ENCODE measurements at places on chromosomes 11 and 22.

- no peak for DNase-seq
Measured at GRCh38 chr11:69644071-69644961, 3.4 kb downstream of the CCND1 start.

GRCh38 chr11:6735306-6735705, 36.5 kb downstream of the OR2AG2 start:
- no peak for DNase-seq

DNA sequence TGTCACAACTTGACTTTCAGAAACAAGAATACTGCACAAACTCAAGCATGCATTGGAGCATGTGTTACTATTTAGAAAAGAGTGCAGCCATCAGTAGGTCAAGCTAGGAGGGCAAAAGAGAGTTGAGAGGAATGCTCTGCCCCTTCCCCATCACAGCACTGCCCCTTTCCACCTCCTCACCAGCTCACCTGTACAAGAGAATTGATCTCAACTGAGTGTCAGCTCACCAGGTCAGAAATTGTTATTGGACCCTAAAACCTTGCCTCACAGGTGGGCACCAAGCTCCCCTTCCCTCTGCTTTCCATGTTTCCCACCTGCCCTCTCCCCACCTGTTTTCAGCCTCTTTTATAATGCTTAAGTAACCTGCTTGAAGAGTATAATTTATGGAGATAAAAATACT, 48.8 kb downstream of the DKK3 start:
- no peak for DNase-seq

DNA sequence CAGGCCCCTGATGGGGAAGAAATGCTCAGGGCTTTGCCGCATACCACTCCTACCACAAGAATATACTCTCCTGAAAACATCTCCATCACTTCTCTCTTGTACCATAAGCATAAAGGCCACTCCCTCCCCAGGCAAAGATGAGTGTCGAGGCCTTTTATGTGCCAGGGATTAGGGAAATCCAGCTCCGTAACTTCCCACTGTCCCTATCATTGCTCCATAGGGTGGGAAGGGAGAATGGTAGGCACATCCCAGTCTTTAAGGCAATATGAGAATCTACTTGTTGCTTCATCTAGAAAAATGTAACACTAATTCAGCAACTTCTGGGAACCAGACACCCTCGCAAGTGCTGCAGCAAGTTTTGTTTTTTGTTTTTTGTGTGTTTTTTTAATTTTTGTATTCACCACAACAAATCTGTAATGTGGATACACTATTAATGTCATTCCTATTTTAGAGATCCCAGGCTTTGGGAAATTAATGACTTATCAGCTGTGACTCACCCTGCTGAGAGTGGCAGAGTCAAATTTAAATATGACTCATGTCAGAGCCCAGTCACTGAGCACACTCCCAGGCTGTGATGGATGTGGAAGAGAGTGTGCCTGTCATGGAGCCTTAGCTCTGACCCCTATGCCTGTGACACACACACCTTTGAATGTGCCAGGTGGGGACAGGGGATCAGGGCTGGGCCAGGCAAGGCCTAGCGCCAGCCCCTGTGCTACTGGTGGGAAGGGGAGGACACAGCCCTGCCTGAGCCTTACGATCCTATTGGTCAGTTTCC, 23.4 kb downstream of the PANX1 start:
- DNase-seq = peak; percentile 90

DNA sequence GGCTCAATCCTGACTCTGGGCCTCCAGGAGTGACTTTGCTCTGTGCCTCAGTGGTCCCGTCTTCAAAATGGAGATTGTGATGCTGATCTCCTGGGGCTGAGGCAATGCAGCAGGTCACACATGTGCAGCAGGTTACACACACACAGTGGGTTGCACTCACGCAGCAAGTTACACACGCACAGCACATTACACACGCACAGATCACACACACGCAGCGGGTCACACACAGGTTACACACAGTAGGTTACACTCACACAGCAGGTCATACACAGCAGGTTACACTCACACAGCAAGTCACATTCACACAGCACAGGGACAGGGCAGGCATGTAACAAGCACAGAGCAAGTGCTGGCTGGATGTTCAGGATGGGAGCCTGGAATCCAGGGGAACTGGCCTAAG, 11.3 kb downstream of the C11orf24 start:
- no peak for DNase-seq

DNA sequence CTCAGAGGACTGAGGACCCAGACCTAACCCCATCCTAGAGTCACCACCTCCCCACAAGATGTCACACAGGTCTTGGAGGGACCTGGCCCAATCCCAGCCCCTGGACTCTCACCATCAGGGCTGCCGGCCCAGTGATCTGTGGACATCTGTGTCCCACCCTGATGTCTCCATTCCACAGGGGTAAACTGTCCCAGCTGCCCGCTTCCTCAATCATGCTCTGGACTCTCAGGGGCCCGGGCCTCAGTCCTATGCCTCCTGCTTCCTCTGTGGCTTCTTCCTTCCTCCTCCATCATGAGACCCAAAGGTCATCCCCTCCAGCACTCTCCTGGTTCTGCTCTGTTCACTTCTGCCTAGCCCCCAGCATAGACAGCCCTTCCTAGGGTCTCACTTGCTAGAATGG, 32.2 kb downstream of the ARAP1 start:
- DNase-seq = no peak

GRCh38 chr22:48941903-48942575, 885.6 kb downstream of the BRD1 start:
- DNase-seq = no peak

GRCh38 chr22:46446799-46447198, 90.6 kb downstream of the CELSR1 start:
- DNase-seq = no peak

- DNase-seq = no peak
Measured at GRCh38 chr11:126277780-126278179, 5.1 kb upstream of the TIRAP start.

DNA sequence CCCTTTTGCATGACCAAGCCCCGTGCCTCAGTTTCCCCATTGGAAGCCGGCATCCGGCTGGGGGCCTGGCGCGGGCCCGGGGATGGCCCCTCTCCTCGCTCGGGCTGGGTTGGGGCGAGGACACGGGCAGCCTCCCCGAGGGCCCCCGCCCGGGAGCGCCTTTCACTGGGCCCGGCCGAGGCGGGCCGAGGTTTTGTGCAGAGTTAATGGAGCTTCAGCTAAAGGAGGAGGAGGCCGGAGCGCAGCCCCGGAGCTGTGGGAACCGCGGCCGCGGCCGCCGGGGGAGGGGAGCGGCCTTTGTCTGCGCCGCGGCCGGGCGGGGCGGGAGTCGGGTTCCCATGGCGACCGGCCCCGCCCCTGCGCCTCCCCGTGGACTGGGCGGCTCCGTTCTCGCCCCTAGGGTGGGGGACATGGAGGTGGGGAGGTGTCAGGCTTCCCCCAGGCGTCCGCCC, 1.4 kb upstream of the MAPK11 start:
- DNase-seq = no peak

- no peak for DNase-seq
Measured at GRCh38 chr11:58465690-58466089, 23.7 kb upstream of the OR5B12 start.

GRCh38 chr11:94876222-94876621, 97.1 kb downstream of the CWC15 start:
- no peak for DNase-seq

- no peak for DNase-seq
Measured at GRCh38 chr22:32576553-32577253, 102.1 kb downstream of the FBXO7 start.

DNA sequence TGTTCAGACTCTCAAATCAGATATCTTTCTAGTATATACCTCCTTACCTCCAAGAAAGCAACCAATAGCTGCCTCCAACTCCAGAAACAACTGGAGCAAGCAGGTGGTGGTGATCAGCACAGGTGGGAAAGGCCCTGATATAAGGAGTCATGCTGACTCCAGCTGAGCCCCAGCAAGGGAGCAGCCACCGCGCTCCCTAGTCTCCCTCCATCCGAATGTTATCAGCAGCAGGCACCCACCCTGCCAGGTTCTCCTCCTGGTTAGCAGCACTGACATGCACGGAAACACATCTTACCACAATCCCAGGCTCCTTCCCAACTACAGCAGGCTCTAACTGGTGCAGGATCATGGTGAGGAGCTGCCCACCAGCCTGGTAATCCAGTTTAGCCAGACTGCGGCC, 18.5 kb upstream of the STK33 start:
- DNase-seq = no peak

DNA sequence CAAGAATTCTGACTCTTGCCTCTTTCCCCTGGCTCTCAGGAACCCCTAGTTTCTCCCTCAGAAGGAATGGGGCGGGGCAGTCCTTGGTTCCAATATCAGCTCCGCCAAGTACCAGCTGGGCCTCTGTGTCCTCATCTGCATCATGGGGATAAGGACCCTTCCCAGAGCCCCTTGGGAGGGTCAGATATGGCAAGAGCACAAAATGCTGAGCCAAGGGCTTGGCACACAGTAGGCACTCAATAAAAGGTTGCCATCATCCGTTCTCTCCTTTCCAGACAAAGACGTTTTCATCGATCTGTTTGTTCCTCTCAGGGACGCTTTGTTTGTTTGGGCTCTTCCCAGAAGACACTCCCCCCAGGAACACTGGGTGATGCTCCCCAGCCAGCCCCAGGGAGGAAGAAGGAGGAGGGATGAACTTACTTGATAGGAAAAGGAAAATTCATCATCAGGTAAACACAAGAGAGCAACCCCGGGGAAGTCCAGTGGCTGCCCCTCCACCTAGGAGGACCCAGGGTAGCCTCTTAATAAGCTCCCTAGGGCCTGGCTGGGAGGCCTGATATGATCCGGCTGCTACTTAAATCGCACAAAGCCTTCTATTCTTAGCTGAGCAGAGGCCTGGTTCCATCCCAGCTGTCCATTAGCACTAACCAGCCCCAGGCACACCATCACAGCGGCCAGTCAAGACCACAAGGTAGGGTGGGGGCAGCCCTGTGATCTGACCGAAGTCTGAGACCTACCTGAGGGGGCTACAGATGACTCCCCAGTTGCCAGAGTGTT, 19.6 kb downstream of the GDPD5 start:
- no peak for DNase-seq

- DNase-seq = no peak
Measured at GRCh38 chr22:25403284-25403810, 161.1 kb upstream of the GRK3 start.

GRCh38 chr11:111308140-111308539, 9.8 kb downstream of the POU2AF3 start:
- DNase-seq = no peak

GRCh38 chr22:24380220-24380904, 47.0 kb upstream of the ADORA2A start:
- no peak for DNase-seq
